DMS79 (cell line): ENCODE measurements at places on chromosomes 5 and 9.

DNA sequence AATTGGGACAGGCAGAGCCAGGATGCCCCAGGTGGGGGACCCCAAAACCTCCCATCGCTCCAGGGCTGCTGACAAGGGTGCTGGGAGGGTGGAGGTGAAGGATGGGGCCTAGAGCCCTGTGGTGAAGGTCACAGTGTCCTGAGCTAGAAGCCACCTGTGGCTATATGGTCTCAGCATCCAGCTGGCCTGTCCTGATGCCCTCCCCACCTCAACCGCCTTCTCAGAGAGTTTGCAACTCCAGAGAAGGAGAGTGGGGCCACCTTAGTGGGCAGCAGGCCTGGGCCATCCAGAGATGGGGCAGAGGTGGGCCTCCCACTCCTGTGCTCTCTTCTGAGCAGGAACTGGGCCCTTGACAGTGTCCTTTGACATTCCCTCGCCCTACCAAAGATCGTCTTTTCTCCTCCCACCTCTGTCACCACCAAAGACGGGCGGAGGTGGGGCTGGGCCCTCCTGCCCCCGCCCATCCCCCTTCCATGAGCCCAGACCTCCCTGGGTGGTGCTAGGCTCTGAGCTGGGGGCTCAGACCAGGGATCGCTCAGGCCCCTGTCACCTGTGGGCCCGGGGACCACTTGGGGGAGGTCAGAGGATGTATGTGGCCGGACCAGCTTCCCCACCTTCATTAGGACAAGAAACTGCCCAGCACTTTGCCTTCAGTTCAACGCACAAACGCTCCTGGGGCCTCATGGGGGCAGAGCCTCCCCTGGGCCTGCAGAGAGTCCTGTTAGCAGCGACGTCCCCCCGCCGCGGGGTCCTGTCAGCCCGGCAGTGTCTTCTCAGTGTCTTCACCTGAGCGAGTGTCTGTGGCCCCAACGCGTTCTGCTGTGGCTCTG is 10.0 kb upstream of the DOLPP1 start:
- no peak for DNase-seq

DNA sequence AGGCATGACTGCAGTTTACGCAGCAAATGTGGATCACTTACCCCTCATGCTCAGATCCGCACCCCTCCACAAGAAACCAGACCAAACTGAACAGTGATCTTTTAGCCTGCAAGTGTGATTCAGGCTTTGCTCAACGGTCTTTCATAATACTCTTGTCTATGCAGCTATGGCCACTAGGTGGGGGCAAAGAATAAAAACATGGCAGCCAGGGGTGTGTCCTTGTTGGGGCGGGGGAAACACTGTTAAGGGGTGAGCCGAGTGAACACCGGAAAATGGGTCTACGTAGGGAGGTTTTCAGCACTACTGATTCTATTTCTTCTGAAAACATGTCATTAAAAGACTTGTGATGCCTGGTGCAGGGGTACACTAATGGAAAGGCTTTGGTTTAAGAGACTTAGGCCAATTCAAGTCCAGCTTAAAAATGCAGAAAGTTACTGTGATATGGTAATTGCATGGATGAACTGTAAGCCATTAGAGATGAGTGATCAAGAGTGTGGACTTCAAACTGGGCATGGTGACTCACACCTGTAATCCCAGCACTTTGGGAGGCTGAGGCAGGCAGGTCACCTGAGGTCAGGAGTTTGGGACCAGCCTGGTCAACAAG is 49.9 kb upstream of the GPR151 start:
- DNase-seq, result no peak

GRCh38 chr5:115418788-115419187 is 122.3 kb upstream of the CCDC112 start:
- DNase-seq, result peak; percentile 60

DNA sequence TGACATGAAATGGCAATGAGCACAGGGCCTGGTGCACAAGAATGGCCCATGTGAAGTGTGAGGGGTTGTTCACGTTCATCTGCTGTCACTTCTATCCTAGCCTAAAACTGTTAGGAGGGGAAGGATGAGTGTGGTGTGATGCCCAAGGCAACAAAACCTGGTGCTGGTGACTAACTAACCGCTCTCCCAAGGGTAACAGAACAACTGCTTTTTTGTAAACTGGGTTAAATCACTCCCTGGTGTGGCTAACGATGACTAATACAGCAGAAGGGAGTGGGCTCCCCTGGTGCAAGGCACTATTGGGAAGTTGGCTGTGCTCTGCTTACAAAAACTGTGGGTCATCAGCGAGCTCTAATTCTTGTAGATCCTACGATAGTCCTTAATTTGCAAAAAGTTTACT is 103.2 kb upstream of the VCAN start:
- no peak for DNase-seq
